Hippocampal formation (tissue), 2 donors: ENCODE measurements at places on chromosomes 7 and 10.

DNA sequence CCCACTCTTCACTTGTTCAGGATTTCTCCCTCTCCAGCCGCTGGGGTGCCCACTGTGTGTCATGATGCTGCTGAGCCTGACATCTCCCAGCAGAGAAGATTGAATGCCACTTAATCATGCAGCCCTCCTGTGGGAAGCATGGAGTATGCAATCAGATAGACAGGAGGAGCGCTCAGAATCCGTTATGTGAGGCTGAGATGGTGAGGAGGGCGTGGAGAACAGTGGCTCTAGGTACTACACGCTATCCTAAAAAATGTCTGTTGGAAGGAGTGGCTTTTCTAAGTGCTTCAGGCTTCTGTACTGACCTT lies 334.3 kb downstream of the LRMDA start:
- no peak for DNase-seq

DNA sequence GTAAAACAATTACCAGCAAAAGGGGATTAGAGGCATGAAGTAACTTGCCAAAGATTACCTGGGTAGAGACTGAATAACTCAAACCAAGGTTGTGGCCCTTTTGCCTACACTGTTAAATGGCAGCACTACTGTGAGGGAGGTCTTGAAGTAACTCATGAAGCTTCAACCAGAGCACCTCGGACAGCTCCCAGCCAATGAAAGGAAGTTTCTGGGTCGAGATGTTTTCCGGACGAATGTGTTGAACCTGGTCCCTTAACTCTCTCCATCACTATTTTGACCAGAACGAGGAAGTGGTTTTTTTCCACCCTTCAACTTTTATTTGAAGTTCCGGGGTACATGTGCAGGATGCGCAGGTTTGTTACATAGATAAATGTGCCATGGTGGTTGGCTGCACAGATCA lies 133.6 kb upstream of the PRKCQ start:
- DNase-seq: no peak

- no peak for DNase-seq
Measured at GRCh38 chr10:105473170-105473569, 832.1 kb downstream of the SORCS3 start.

- no peak for DNase-seq
Measured at GRCh38 chr7:32616625-32617024, 121.3 kb downstream of the AVL9 start.

- DNase-seq: no peak
Measured at GRCh38 chr10:73773152-73773879, 8.5 kb upstream of the CHCHD1 start.

- DNase-seq: no peak
Measured at GRCh38 chr7:44322631-44323363, 2.6 kb downstream of the CAMK2B start.

- no peak for DNase-seq
Measured at GRCh38 chr10:103499881-103500280, 6.4 kb downstream of the NEURL1 start.

- no peak for DNase-seq
Measured at GRCh38 chr10:35792291-35792690, 150.2 kb upstream of the FZD8 start.

GRCh38 chr7:100603726-100604027 lies 1.5 kb downstream of the PCOLCE start:
- DNase-seq: no peak

- peak; percentile 62 for DNase-seq
Measured at GRCh38 chr10:110208614-110209453, 1.4 kb downstream of the MXI1 start.

DNA sequence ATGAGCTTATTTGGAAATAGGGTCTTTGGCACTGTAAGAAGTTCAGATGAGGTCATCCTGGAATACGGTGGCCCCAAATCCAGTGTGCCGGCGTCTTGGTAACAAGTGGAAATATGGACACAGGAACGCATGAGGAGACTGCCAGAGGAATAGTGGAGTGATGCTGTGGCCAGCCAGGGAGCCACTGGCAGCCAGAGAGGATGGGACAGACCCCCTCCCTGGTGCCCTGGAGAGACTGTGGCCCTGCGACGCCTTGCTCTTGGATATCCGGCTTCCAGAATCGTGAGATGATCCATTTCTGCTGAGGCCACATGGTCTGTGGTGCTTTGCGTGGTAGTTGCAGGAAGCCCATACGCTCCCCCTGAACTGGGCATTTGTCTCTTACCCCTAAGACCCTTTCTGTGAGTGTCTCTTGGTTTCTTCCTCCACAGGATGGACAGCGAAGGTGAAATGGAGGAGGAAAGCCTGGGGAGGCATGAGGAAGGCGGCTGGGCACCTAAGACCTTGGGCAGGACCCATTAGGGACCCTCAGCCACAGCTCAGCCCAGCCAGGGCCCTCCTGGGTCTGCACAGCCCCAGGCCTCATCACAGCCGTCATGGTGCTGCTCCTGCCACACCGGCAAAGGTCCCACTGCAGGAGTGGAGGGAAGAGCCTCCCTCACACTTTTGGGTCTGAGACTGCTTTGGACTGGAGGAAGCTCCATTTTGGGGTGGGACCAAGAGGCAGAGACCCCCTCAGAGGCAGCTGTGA lies 53.6 kb downstream of the INSIG1 start:
- no peak for DNase-seq

GRCh38 chr7:18503126-18503866 lies 7.7 kb downstream of the HDAC9 start:
- no peak for DNase-seq

DNA sequence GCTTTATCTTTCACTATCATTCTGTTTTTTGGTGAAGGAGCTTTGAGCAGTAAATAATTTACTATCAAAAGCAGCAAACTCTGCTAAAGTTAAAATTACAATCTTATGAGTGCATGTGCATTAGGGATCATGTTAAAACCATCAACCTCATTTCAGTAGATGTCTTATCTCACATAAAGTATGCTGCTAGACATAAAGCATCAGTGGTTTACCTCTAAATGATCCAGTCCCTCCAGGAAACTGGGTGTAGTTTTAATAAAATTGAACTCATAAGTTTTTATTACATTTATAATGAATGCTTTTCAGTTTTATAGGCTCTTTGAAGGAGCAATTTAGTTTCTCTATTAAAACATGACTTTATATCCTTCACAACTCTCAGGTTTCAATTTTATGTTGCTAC lies 108.7 kb downstream of the LRRN3 start:
- no peak for DNase-seq

DNA sequence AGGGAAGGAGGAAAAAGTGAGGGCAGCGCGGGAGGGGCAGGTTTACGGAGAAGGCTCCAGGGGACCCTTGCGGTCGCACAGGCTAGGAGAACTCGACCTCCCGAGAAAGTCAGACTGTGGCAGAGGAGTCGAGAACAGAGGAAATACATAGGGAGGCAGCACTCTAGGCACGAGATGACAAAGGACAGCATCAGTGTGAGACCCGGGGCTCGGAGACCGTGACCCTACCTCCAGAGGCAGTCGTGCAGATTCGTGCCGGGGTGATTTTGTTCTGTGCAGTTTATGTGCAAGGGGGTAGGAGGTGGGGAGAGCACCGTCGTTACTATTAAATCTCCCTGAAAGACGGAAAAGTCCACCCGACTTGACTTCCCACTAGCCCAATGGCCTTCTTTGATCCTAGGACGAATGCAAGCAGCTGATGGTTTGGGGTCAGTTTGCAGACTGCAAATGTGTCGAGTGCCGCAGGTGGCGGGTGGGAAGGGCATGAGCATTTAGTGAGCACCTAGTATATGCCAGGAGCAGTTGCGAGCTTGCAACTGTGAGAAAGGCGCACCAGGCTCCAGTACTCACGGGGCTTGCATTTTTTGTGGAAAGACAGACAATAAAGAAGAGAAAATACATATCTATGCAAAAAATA lies 674 bp upstream of the OSBPL3 start:
- peak; percentile 67 for DNase-seq

- DNase-seq: no peak
Measured at GRCh38 chr10:132446661-132447445, 49.9 kb downstream of the PWWP2B start.

- no peak for DNase-seq
Measured at GRCh38 chr7:73847941-73848723, 5.8 kb upstream of the METTL27 start.

DNA sequence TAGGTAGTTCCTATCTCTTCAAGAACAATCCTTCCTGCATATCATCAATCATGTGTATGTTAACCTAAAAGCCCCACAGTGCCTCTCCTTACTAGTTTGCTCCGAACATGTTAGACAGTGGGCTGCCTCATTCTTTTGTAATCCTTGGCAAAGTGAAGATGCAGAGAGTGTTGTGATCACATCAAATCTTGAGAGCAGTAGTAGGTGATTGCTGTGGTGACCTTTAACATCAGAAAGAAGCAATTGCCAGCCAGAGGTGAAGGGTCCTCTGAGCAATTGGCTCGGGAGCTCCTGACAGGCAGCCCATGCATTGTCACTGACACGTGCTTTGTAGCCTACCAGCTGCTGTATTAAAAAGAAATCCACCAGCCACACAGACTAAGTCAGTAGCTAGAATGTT lies 19.6 kb upstream of the GSTK1 start:
- DNase-seq: no peak

GRCh38 chr7:103597606-103598005 lies 151.6 kb upstream of the SLC26A5 start:
- DNase-seq: no peak

- peak; percentile 8 for DNase-seq
Measured at GRCh38 chr10:20674926-20675325, 222.2 kb downstream of the NEBL start.

DNA sequence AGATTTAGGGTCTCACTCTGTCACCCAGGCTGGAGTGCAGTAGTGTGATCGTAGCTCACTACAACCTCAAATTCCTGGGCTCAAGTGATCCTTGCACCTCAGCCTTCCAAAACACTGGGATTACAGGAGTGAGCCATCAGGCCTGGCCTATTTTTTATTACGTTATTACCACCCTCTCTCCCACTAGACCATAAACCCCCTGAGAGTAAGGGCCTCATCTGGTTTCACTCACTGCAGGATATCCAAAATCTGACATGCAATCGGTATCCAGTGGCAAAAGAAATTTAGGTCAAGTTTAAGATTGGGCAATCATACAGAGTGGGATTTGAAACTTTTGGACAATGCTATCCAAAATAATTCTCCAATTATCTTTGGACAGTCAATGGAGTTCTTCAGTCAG lies 117.0 kb upstream of the NEBL start:
- no peak for DNase-seq

- DNase-seq: no peak
Measured at GRCh38 chr10:113450046-113450804, 102.6 kb upstream of the HABP2 start.
